LNCaP clone FGC (cell line): ENCODE measurements at places on chromosomes 2 and 18.

- no peak for DNase-seq
Observed at GRCh38 chr18:60664736-60665135, 292.2 kb upstream of the MC4R start.

DNA sequence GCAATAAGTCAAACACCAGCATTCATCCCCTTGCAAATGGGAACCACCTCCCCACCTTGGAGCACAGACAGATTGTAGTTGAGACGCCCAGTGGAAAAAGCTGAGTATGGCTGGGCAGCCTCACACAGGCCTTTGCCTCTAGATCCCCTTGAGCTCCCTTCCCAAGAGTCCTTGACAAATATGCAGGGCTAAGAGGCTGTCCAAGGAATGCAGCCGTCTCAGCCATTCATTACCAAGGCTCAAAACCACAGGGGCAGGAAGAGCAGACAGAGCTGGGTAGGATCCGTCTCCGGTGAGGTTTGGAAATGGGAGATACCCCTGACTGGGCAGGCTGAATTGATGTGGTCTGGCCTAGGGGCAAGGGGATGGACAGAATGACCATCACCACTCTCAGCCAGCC lies 557.1 kb downstream of the TNS1 start:
- DNase-seq: no peak

GRCh38 chr2:74702001-74702715 lies 48.1 kb downstream of the SEMA4F start:
- DNase-seq: no peak

DNA sequence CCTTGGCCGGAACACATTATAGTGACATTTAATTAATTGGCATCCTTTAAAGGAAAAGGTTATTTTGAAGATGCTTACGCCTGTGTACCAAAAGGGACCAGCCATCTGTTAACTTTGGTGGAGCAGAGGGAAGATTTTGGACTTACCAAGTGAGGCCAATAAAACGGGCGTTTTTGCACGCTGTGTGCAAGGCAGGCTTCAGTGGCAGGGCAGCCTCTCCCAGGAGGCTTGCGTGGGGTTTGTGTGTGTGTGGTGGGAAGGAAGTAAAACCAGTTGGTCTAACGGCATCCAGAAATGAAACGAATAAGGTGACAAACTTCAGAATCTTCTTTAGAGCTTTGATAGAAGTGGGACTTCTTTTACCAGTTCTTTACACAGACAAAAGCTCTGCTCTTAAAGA lies 191.7 kb downstream of the PRKCE start:
- no peak for DNase-seq

GRCh38 chr2:144267239-144267638 lies 252.7 kb downstream of the ZEB2 start:
- no peak for DNase-seq

GRCh38 chr2:236744281-236744705 lies 174.7 kb downstream of the ACKR3 start:
- no peak for DNase-seq

DNA sequence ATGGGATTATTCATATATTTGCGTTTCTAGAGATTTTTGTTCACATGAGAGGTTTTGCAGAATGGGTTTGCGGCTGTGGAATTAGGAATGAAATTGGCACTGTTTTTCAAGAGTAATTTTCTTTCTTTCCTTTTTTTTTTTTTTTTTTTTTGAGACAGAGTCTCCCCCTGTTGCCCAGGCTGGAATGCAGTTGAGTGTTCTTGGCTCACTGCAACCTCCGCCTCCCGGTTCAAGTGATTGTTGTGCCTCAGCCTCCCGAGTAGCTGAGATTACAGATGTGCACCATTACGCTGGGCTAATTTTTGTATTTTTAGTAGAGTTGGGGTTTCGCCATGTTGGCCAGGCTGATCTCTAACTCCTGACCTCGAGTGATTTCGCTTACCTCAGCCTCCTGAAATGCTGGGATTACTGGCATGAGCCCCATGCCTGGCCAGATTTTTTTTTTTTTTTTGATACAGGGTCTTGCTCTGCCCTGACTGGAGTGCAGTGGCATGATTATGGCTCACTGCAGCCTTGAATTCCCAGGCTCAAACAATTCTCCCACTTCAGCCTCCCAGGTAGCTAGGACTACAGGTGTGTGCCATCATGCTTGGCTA lies 65.3 kb downstream of the MIB1 start:
- DNase-seq: no peak

GRCh38 chr2:3107567-3107966 lies 270.1 kb downstream of the EIPR1 start:
- no peak for DNase-seq

GRCh38 chr2:232273903-232274643 lies 104.5 kb upstream of the ALPP start:
- DNase-seq: no peak

DNA sequence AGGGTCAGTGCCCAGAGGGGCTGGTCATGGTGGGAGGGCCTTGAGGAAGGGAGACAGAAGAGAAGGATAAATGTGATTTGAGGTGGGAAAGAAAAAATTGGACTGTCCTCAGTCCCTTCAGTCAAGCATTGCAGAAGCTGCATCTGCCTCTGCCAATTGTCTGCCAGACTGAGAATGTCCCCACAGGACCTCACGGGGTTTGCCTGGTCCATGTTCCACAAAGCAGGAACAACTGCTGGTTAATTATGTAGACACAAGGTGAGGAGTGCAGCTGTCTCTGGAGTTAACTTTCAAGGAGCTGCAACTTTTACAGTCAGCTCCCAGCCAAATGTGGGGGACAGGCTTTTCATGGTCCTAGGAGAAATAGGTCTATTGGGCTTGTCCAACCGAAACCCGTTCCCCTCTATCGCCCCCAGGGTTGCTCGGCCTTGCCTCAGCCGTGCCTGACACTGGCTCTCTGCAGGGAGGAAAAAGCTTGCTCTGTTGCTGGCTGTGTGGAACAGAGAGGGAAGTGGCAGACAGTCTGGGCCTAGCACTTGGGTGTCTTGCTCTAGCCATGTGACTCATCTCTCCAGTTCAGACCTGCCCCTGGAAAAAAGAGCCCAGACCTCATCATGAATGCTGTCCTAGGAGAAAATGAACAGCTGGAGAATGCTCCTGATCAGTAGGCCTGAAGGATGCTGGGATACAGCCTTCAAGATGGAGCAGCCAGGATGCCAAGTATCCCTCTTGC lies 31.1 kb upstream of the PAX8 start:
- DNase-seq: no peak

- DNase-seq: no peak
Observed at GRCh38 chr2:219417374-219417773, 803 bp upstream of the DES start.

DNA sequence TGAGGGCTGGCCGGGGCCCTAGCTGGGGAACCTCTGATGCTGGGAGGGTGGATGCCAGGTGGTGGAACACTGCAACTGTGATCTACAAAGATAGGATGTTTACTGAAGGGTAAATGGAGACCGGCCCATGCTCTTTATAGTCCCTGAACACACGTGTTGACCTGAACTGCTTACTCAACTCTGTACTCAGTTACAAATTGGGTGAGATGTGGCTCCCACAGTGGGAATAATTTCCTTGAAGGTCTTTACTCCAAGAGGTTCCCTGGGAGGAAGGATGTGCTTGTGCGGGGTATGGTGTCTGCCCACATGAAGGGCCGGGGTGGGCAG lies 254.1 kb downstream of the PRKCE start:
- no peak for DNase-seq

DNA sequence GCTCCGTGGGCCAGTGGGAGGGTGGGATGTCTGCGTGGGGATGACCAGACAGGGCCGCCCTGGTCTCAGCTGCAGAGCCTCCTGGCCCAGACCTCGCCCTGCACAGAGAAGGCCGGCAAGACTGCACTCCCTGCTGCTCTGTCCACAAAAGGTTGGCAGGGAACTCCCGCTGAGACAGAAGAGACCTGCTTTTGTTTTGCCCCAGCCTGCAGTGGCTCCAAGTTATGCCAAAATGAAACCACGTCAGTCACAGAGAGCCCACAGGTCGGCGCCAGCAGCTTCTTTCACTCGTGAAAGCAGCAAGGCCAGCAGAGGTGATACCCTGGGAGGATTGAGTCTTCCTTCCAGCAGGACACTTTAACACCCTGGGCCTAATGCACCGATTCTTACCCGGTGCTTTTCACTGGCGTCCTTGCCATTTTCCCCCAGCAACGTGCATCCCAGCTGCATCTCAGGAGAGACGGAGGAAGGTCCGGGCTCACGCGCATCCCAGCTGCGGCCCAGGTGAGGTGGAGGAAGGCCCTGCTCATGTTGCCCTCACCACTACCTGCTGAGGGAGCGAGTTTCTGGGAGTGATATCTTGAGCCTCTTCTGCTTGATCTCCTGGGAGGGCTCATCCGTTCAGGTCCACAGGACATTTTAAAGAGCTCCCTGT lies 22.1 kb upstream of the CTDP1 start:
- peak; percentile 80 for DNase-seq

DNA sequence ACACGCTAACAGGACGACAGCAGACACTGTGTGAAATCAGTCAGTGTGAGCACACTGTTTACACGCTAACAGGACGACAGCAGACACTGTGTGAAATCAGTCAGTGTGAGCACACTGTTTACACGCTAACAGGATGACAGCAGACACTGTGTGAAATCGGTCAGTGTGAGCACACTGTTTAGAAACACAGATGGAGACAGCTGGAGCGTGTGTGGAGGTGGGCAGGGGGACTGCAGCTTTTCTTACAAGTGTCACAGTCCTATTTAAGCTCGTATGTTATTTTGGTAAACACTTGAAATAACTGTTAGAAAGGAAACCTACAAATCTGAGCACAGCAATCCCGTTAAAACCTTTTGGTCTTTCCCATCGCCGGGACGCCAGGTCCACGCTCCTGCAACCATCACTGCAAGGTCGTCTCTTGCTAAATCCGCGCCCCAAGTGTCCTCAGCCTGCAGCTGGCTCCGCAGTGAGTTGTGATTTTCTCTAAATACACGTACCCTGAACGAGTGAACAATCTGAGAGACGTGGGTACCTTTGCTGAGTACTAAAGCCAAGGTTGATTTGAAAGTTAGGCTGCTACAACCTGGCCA lies 58.9 kb upstream of the CTDP1 start:
- DNase-seq: no peak

DNA sequence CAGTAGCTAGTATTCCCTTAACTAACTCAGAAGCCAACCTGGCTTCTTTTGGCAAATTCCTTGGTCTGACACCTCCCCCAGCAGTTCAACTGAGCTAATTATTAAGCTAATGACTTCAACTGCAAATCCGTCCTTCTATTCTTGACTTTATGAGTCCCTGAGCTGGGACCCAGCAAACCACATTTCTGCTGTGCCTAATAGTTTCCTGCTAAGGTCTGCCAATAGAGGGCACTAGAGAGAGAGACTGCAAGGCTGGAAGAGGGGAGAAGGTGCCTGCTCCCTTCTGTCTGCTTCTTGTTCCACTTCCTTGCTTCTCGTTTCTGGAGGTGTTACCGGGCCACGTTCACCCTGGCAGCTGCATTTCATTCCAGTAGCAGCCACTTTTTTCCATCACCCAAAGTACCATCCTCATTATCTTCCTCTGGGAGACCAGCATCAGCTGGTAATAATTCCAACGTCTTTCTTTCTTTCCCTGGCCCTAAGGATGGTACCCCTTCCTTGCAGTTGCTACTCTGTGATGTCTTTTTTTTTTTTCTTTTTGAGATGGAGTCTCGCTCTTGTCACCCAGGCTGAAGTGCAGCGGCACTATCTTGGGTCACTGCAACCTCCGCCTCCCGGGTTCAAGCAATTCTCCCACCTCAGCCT lies 352.0 kb downstream of the TNS1 start:
- no peak for DNase-seq

DNA sequence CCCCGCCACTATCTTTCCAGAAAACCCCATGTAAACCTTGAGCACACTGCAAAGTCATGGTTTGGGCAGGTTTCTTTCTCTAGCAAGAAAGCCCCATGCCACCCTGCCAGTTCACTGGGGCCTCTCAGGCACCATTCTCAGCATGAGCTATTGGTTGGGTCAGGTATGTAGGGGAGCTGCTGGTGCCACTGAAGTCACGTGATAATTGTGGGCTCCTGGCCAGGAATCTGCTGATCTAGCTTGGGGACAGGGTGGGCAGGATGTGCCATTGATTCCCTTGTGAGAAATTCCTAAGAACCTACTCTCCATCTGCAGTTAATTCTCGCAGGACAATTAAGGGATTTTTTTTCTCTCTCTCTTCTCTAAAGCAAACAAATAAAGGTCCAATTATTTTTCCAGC lies 26.5 kb upstream of the HNMT start:
- DNase-seq: no peak

- DNase-seq: no peak
Observed at GRCh38 chr2:191180713-191181112, 29.9 kb upstream of the STAT4 start.

- no peak for DNase-seq
Observed at GRCh38 chr2:79619976-79620375, 107.1 kb downstream of the CTNNA2 start.

DNA sequence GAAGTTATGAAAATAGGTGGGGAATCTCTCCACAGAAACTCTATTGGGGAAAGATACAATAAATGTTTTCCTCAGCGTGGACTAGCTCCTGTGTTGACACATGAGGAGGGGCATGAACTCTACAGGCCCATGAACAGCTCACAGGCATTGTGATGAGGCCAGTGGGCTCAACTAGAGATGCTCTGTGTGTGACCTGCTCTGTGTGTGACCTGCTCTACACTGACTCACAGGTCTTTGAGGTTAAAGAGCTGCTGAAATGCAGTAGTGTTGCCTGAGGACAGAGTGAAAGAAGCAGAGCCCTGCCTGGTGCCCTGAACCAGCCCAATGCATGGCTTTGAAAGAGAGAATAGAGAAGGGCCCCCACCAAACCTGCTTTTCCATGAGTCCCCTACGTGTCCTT lies 117.6 kb downstream of the MCFD2 start:
- DNase-seq: no peak

DNA sequence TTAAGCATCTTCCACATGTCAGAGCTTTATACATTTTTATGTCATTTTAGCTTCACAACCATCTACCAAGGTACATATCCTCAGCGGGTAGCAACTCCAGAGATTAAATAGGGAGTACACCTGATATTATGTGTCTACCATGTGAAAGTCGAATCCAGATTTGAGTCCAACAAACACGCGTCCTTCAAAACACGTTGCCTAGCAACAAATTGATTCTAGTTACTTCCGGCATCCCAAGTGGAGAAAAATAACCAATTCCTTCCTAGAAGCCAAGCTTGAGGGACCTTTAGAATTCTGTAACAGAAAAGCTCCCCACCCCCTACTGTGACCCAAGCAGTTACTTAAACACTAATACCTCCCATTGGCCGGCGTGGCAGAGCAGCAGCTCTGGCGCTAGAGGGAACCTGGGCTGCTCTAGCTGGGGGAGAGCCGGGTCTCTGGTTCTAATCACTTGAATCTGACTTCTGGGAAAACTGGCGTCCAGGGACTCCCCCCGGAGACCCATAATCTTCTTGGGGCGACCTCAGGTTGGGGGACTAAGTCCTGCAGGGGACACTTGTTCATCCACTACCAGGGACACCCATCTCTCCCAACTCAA lies at the start of gene ERICH2:
Gene ERICH2, plus strand, starts transcription at position 371 of the 598 bp plus-strand sequence. CDS start 304 bp downstream, outside the sequence.
- no peak for DNase-seq

- no peak for DNase-seq
Observed at GRCh38 chr2:140596447-140596846, 1534.4 kb downstream of the LRP1B start.

- no peak for DNase-seq
Observed at GRCh38 chr2:18721038-18721922, 131.9 kb upstream of the NT5C1B start.
